Left lobe of liver (tissue), 2 donors: ENCODE measurements at places on chromosomes 12 and 14. TPM values are rescaled to one million over a fixed set of nuclear protein-coding genes. Genes with fewer than 3 reads are reported as not detected.

DNA sequence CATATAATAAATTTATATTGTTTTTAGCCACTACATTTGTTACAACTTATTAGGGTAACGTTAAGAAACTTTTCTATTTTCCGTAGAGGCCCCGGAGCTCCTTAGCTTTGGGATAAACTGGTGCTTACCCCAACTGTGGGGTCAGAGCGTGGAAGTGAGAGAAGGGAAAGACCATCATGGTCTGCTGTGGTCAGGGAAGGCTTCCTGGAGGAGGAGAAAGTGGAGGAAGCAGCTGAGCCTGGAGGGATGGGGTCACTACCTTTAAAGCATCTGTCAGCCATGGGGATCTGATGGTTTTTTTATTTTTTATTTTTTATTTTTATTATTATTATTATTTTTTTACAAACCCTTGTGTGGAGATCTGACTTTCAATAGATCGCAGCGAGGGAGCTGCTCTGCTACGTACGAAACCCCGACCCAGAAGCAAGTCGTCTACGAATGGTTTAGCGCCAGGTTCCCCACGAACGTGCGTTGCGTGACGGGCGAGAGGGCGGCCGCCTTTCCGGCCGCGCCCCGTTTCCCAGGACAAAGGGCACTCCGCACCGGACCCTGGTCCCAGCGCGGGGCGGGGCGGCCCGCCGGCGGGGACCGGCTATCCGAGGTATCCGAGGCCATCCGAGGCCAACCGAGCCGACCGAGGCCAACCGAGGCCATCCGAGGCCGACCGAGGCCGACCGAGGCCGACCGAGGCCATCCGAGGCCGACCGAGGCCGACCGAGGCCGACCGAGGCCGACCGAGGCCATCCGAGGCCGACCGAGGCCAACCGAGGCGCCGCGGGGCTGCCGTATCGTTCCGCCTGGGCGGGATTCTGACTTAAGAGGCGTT, 1101.2 kb upstream of the TMEM132C start:
- peak; percentile 93 for DNase-seq

DNA sequence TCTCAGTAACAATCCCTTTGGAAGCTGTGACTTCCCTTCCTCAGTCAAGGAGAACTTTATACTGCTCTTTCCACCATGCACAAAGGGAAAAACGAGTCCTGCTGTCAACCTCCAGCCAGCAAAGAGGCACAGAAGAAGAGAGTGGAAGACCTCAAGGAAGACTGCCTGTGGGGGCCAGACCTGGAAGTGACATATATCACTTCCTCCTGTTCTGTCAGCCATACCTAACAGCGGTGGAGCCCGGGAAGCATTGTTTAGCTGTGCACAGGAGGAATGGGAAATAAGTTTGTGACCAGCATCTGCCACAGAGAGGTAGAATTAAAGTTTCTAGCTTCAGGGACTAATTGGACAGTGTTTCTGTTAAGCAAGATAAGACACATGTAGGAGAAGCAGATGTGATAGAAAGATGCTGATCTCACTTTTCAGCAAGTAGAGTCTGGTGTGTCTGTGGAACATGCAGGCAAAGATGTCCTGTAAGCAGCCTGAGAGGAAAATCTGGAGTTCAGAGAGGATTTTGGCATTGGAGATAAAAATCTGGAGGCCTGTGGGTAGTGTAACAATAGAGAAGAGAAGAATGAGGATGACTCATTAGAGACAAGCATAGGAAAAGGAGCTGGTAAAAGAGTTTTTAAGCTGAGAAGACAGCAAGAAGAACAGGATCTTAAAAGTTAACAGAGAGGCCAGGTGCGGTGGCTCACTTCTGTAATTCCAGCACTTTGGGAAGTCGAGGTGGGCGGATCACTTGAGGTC, 141.6 kb upstream of the CPSF6 start:
- no peak for DNase-seq

DNA sequence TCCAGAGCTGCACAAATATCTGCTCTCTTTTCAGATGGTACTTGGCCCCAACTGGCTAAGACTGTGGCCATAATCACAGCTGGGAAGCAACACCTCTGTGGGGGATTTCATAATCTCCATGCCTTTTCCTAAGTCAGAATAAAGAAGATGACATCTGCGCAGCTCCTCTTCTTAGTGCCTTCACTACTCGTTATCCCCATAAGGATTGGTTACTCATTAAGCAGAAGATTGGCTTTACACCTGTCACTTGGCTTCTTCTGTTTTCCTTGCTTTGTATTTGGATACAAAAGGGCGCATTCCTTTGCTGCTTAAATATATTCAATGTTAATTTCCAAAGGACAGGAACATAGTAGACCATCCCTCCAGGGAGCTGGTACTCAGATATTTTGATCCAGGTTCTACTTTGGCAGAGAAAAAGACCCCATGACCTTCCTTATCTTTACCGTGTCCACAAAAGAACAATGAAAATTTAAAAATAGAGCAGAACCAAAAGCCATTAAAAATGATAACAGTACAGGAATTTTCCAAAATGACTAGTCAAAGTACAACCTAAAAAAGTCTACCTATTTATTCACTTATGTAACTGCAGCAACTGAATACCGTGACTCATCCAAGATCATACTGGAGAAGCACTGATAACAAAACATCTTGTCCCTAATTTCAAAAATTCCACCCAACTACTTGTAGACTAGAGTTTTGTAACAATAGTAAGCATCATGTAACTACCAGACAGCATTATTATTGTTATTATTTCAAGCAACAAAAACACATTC, 352.3 kb upstream of the TMPO start:
- no peak for DNase-seq

DNA sequence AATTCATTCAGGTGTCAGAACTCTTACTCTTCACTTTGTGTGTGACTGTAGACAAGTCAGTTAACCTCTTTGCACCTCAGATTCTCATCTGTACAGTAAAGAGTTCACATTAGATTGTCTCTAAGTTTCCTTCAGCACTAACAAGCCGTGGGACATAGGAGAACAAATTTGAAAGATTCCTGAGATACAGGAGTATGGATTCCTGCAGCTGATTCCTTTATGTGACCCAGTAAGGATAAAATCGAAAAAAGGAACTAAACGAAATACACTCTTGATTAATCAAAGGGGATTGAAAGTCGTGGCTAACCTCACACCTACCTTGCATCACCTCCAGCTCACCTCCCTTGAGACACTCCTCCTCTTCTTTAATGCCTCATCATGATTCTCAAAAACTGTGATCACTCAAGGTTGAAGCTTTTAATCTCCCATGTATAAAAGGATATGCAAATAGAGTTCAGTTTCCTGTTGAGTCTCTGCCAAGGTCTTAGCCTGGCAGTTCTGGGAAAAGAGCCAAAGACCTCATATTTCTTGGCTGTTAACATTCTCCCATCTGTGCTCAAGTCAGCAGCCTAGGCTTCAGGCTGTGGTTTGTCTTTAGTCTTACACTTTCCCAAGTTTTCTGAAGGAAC, 156.6 kb downstream of the DAD1 start:
- DNase-seq, result no peak

DNA sequence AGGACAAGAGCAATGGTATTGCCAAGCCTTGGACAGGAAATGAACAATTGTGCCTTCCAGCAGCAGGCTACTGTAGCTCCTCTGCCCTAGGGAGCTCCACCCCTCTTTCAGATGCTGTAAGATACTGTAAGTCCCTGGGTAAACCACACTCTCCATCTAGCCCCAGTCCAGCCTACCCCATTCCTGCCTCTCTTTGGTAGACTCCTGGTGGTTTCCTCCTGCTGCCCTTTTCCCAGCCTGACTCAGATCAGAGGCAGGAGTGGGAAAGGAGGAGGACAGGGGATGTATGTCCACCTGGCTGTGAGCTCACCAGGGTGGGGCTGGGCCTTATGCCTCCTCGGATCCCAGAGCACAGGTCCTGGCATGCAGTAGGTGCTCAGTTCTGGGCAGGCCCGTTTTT, 174.6 kb downstream of the ESRRB start:
- no peak for DNase-seq

GRCh38 chr14:48937541-48938195, 648.5 kb downstream of the RPS29 start:
- no peak for DNase-seq

DNA sequence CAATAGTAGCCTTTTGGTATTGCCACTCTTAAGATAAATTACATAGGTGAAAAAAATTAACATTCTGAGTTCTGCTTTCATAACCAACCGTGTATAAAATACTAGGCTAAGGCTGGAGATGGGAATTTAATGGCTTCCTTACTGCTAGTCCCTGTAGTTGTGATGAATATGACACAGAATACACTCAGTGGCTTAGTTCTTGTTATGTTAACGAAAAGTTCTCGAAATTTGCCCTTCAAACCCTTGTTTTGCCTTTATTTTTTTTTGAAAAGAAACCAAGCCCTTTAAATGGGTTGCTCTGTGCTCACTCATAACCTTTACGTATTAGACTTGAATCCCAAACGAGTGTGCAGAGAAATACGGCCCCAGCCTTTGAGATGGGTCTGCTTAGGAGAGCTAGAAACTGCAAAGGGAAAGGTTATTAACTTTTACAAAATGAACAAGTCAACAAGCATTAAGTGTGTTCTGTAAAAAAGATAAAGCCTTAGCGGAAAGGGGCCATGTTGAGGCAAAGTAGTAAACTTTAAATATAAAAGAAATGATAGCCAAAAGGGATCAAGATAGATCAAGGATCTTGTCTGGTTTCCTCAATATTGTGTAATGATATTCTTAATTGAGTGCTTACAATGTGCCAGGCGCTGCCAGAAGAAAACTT, 1.7 kb downstream of the NUDT4 start:
- DNase-seq, result no peak

The KERA gene
- not detected for total RNA-seq

The LTBR gene
- 106 TPM for total RNA-seq
